CD4-positive, alpha-beta T cell treated with Interleukin-4 for 1 hour (primary cell): ENCODE measurements at places on chromosomes 5 and 9.

- DNase-seq: no peak
Measured at GRCh38 chr9:26675035-26675434, 217.6 kb downstream of the CAAP1 start.

GRCh38 chr9:112502175-112502946 is 15.7 kb downstream of the KIAA1958 start:
- no peak for DNase-seq

GRCh38 chr5:176646049-176646706 is 1.1 kb upstream of the TSPAN17 start:
- DNase-seq: no peak

GRCh38 chr9:94153905-94154304 is 69.6 kb downstream of the PTPDC1 start:
- DNase-seq: no peak

DNA sequence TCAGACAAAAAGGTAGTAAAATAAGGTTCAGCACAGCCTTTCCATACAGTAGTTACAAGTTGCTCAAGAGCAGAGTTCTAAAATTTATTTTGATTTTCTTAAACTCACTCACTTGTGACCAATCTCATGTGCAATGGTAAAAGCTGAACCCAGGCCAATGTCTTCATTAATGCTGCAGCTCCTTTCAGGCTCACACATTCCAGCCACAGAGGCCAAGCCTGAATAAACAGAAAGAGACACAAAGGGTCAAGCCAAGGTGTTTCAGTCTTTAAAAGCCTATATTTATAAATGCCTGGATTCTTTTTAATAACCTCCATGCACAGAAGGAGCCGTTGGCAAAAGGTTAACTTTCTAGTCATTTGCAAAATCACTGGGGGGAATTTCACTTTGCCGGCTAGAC is 152.5 kb downstream of the ADAMTS6 start:
- no peak for DNase-seq

GRCh38 chr5:114702136-114702535 is 340.3 kb downstream of the KCNN2 start:
- DNase-seq: no peak

DNA sequence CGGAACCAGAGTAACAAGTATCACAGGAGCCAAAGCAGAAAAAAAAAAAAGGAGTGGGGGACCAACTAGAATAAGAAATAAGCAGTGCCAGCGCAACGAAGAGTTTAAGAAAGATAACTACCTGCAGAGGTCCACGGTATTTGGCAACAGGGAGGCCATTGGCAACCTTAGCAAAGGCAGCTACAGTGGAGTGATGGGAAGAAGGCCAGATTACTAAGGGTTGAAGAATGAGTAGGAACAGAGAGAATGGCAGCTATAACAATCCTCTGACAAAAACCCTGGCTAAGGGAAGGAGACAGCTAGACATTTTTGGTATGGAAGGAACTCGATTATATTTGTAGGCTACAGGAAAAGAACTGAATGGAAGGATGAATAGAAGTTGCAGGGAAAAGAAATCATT is 93.4 kb upstream of the DMAC1 start:
- no peak for DNase-seq

- DNase-seq: no peak
Measured at GRCh38 chr5:10077791-10078545, 171.7 kb downstream of the ATPSCKMT start.

DNA sequence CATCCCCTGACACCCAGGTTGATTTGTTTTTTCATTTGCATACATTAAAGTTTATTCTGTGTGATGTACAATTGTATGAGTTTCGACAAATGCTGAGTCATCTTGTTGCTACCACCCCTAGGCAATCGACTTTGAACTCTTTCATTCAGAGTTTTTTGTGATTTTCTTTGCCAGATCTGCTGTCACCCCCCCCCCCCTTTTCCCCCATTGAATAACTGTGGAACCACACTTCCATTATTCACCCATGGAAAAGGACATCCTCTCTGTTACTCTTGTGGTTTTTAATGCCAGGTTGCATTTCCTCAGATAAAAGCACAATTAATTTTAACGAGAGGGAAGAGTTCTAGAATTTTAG is 13.7 kb upstream of the FAM120AOS start:
- DNase-seq: no peak

- no peak for DNase-seq
Measured at GRCh38 chr5:95843733-95844223, 21.3 kb upstream of the GLRX start.

DNA sequence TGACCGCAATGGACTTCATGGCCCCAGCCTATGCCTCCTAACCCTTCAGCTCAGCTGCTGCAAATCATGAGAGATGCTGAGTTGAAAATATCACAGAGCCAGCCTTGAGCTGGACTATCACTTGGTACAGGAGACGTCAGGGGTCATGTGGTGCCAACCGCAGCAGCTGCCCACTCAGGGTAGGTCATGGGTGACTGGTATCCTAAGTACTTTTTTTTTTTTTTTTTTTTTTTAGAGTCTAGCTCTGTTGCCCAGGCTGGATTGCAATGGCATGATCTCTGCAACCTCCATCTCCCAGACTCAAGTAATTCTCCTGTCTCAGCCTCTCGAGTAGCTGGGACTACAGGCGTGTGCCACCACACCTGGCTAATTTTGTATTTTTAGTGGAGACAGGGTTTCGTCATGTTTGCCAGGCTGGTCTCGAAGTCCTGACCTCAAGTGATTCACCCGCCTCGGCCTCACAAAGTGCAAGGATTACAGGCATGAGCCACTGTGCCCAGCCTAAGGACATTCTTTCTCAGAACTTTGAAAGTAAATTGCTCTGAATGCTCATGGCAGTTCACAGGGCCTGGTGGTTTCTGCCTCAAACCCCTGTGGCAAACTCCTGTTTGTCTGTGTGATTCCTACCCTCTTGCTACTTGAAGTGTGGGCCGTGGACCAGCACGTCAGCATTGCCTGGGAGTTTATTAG is 21.3 kb downstream of the WWC1 start:
- no peak for DNase-seq

GRCh38 chr5:139969318-139969717 is 73.8 kb downstream of the NRG2 start:
- DNase-seq: no peak

- DNase-seq: peak; percentile 93
Measured at GRCh38 chr5:100900796-100901781, 2.0 kb downstream of the ST8SIA4 start.

- DNase-seq: no peak
Measured at GRCh38 chr9:14520341-14520740, 172.9 kb downstream of the ZDHHC21 start.

DNA sequence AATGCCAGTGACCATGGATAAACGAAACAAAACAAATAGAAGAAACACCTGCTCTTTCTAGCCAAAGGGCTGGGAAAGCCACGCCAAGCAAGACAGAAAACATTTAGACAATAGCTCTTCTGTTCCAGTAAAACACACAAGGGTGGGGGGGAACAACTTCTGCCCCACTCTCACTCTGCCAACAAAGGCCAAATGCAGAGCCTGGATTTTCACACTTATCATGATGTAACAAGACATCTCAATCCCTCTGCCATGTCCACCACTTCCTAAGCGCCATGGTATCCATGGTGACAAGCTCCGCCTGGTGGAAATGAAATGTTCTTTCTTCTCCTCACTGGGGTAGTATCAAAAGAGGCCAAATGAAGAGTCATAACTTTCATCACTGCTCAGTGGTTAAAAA is 60.6 kb downstream of the DRD1 start:
- no peak for DNase-seq

DNA sequence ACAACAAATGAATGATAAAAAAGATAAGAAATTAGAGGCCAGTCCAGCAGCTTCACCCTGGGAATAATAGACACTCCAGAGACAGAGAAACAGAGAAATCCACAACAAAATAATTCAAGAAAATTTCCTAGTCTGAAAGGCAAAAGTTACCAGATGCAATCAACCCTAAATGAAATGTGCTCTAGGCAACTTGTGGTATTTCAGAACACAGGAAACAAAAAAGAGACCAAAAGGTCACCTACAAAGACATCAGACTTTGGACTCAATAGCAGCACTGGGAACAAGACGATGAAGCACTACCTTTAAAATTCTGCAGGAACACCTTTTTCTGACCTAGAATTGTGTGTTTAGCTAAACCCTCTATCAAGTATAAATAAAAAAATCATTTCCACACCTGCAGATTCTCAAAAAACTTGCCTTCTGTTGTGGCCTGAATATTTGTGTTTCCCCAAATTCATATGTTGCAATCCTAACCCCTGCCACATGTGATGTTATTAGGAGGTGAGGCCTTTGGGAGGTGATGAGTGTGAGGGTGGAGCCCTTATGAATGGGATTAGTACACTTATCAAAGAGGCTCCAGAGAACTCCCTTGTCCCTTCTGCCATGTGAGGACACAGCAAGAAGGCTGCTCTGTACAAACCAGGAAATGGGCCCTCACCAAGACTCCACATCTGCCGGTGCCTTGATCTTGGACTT is 5.9 kb upstream of the MAPK9 start:
- DNase-seq: no peak

DNA sequence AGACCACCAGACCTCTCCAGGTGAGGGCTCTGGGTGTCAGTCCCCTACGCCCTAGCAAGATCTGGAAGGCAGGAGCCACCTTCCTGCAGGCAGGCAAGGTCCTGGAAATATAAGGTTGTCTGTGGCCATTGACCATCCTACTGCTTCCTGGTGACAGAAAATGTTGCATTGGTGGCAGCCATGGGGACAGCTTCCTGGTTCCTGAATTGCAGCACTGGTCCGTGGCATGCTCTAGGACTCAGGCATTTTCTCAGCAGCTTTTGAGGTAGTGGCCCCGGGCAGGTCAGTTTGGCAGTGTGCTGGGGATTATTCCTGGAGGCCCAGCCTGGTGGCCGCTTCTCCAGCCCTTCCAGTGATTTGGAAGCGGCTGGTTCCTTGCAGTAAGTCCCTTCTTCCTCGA is 36.6 kb upstream of the KCNMB1 start:
- DNase-seq: no peak

DNA sequence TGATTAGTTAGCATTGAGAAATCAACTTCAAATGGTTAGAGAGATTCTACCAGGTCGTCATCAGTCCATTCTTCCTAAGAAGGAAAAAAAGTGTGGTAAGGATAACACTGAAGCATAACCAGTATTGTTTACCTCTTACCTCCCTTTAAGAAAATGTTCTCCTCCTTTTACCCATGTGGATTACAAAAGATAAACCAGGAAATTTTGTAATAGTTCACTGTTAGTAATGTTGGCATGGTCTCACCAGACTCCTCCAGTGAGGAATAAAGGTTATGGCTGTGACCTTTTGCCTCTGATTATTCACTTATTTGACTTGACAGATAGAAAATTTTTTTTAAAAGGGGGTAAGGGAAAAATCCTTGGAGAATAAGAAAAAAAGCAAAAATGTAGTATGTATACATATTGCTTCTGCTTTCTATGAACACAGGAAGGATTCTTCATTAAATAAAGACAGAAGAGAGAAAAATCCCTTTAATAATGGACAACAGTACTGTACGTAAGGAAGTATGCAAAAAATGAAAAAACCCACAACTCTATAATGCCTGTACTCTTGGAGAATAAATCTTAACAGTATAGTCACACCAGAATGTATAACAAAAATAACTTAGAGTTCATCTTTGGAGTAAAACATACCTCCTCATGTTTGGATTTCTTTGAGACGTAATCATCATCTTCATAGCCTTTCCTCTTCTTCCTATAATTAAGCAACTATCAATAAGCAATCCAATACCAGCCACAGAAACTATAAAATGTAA is 18.1 kb downstream of the CCNH start:
- DNase-seq: no peak

DNA sequence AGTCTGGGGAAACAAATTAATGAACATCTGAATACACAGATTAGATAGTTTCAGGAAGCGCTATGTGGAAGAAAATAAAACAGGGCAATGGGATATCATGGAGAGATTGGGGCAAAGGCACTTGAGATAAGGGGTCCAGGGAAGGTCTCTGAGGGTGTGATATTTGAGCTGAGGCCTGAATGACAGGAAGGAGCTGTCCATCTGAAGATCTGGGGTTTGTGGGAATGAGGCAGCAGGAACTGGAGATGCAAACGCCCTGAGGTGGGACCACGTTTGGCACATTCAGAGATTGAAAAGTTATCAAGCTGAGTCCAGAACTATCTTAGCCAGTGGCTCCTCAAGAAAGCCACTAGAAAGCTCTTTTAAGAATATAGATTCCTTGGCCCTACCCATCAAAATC is 8.7 kb upstream of the DAB2IP start:
- DNase-seq: no peak

- DNase-seq: no peak
Measured at GRCh38 chr5:157828105-157828943, 30.6 kb downstream of the CLINT1 start.

GRCh38 chr5:31122998-31123951 is 70.2 kb upstream of the CDH6 start:
- no peak for DNase-seq

GRCh38 chr9:14170392-14170931 is 143.5 kb downstream of the NFIB start:
- no peak for DNase-seq

DNA sequence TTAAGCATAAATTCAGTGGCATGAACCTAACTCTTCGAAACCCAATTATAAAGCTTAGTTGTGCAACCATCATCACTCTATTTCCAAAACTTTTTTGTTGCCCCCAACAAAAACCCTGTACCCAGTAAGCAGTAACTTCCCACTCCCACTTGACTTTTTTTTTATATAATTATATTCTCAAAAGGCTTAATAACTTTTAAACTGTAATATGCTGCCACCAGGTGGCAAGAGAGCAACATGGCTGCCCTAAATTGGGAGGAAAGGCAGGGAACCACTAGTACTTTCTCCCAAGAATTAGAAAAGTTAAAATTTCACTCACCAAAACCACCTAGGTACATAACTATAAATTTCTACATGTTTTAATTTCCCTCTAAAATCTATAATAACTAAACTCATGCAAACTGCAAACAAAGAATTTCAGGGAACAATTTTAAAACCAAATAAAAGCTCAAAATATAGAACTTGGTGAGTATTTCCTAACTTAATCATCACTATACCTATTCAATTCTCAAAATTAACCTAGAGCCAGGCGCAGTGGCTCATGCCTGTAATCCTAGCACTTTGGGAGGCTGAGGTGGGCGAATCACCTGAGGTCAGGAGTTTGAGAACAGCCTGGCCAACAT is 50.2 kb upstream of the RNF38 start:
- DNase-seq: peak; percentile 54

GRCh38 chr5:115718927-115719326 is 93.1 kb upstream of the TMED7 start:
- no peak for DNase-seq

DNA sequence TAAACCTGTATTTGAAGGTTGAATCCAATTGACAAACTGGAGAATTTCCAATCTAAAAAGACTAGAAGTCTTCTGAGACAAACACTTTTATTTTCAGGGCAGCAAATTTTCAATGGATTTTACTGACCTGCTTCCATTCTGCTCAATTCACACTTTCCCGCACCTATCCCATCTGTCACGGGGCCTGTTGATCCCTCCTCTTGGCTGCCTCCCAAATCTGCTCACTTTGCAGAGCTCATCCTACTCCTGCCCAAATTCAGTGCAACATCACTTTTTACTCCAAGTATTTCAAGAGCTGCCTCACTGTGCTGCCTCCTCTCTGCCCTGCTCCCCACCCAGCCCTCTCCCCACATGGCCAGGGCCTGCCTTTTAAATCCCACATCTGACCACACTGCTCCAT is 35.1 kb downstream of the GOLM1 start:
- no peak for DNase-seq
